ENCODE measurements at places on chromosomes 6 and 20. TPM values are rescaled to one million over a fixed set of nuclear protein-coding genes. Genes with fewer than 3 reads are reported as not detected.

The BANF2 gene
- not detected for total RNA-seq

The PDE7B gene
- total RNA-seq: 58.5 TPM

The MYB gene
- total RNA-seq: 0.19 TPM

The ADIG gene
- total RNA-seq: not detected

The CSTF1 gene
- 39.1 TPM for total RNA-seq

The SPEF1 gene
- total RNA-seq: not detected

The CDYL gene
- total RNA-seq: 29.3 TPM

The PSMB9 gene
- total RNA-seq: 68.9 TPM

The ACSS1 gene
- 39.6 TPM for total RNA-seq

The HTR1E gene
- not detected for total RNA-seq

The NKAIN4 gene
- not detected for total RNA-seq

The CDSN gene
- not detected for total RNA-seq

The APOBEC2 gene
- not detected for total RNA-seq

The C6orf132 gene
- not detected for total RNA-seq

The NKAPL gene
- 1.1 TPM for total RNA-seq

The UBD gene
- 5.8 TPM for total RNA-seq

The FAM83C gene
- total RNA-seq: not detected

The DOK5 gene
- total RNA-seq: 0.34 TPM

The EPHA7 gene
- under 0.01 TPM for total RNA-seq

The SLC17A4 gene
- total RNA-seq: not detected

The DEFB121 gene
- total RNA-seq: not detected

The PRR18 gene
- not detected for total RNA-seq

The FKBP1C gene
- total RNA-seq: 4.4 TPM

The SAPCD1 gene
- total RNA-seq: 2.4 TPM

The PROKR2 gene
- not detected for total RNA-seq

The MRPS18B gene
- 37.9 TPM for total RNA-seq

The C20orf141 gene
- total RNA-seq: not detected

The F13A1 gene
- not detected for total RNA-seq

Measured in dermis blood vessel endothelial cell (primary cell).